GM04504 (cell line): ENCODE measurements at places on chromosomes 3 and 15.
A peak's percentile ranks its signal among the peaks of the same experiment; 100 is the strongest.

DNA sequence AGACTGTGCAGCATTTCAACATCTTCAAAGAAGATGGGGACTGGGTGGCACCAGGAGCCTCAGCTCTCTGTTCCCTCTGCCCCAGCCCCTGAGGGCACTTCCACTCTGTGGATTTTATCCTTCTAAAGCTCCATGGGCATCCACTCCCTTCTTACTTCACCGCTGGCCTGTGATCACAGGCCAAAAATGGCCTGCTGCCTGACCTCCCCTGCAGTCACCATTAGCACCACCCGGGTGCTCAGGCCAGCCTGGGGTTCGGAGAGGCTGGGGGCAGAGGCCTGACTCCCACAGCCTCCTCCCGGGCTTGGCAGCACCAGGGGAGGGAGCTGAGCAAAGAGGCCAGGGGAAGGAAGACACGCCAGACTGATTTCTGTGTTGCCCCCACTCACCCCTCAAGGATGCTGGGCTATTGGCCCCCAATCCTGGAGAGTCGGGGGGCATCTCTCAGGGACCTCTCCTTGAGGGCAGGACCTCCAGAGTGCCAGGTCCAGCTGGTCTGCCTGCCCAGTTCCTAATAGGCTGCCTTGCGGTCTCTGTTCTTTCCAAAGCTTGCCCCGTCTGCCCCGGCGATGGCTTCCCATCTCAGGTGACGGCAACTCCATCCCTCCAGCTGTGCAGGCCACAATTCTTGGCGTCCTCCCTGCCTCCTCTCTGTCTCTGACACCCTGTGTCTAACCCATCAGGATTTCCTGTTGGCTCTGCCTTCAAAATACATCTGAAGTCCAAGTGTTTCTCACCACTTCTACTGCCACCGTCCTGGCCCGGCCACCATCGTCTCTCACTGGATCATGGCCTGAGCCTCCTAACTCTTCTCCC, 67.1 kb downstream of the EXOG start:
- DNase-seq, result no peak

GRCh38 chr15:72758182-72758581, 25.4 kb downstream of the ADPGK start:
- DNase-seq, result peak; percentile 76

GRCh38 chr3:98984024-98984423, 82.5 kb upstream of the DCBLD2 start:
- DNase-seq, result no peak

DNA sequence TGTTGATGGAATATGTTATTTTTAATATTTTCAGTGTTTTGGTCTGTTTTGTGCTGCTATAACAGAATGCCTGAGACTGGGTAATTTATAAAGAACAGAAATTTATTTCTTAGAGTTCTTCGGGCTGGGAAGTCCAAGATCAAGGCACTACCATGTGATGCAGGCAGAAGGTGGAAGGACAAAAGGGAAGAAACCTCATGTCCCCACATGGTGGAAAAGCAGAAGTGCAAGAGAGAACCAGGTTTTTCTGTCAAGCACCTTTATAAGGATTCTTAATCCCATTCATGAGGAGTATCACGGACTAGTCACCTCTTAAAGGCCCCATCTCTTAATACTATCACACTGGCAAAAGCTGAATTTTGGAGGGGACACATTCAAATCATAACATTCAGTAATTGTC, 57.9 kb upstream of the EPHB3 start:
- no peak for DNase-seq

DNA sequence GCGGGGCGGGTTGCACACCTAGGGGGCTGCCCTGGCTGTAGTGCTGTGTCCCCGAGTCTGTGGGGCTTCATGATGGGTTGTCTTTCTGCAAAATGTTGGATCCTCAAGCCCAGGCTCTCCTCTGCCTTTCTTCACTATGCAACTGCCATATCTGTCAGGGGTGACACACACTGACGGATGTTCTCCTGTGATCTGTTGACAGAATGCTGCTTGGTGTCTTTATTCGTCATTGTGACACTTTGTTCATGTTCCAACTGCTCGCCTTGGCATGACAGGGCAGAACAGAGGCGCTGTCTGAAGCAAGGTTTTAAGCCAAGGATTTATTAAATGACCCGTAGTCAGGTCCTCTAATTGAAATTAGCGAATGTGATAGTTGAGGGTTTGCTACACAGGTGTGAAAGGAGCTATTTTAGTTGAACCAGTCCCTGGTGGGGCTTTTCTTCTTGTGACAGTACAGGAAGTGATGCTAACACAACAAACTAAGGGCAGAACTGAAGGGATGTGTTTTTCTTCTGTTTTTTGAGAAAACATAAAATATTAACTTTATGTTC, 173.4 kb downstream of the MCTP2 start:
- DNase-seq, result no peak
